Aortic smooth muscle cell (primary cell): ENCODE measurements at places on chromosomes 13 and 19. TPM values are rescaled to one million over a fixed set of nuclear protein-coding genes. Genes with fewer than 3 reads are reported as not detected.

Gene RUBCNL
- total RNA-seq = under 0.01 and 0.31 TPM in 2 replicates

Gene FSD1
- 0.99 and 2.2 TPM in 2 replicates for total RNA-seq

Gene TEAD2
- 13.7 and 16.0 TPM in 2 replicates for total RNA-seq

Gene CCL25
- total RNA-seq = not detected in 2 replicates

Gene ZNF709
- total RNA-seq = 2.5 and 2.6 TPM in 2 replicates

Gene SPTBN4
- total RNA-seq = 2.4 and 2.8 TPM in 2 replicates

Gene APOC1
- total RNA-seq = 0.56 and 0.79 TPM in 2 replicates

Gene ALG11
- 18.4 and 18.8 TPM in 2 replicates for total RNA-seq

Gene CABP5
- not detected in 2 replicates for total RNA-seq

Gene ACP4
- total RNA-seq = not detected in 2 replicates

Gene KIR3DL1
- not detected in 2 replicates for total RNA-seq

Gene GRIN2D
- under 0.01 and 0.12 TPM in 2 replicates for total RNA-seq

Gene GSX1
- not detected in 2 replicates for total RNA-seq

Gene PAF1
- total RNA-seq = 44.8 and 65.8 TPM in 2 replicates

Gene LRFN3
- 1.5 and 2.4 TPM in 2 replicates for total RNA-seq

Gene LYPD5
- total RNA-seq = 0.31 and 0.40 TPM in 2 replicates

Gene VSTM2B
- total RNA-seq = not detected in 2 replicates

Gene SH3GL1
- 30.1 and 30.8 TPM in 2 replicates for total RNA-seq

Gene POU4F1
- not detected in 2 replicates for total RNA-seq

Gene ZNF580
- total RNA-seq = 5.5 and 5.8 TPM in 2 replicates

Gene RPS19
- total RNA-seq = 1,192 and 1,270 TPM in 2 replicates

Gene EHD2
- total RNA-seq = 146 and 197 TPM in 2 replicates

Gene TMPRSS9
- not detected in 2 replicates for total RNA-seq

Gene CDX2
- total RNA-seq = not detected in 2 replicates

Gene KCNN1
- not detected in 2 replicates for total RNA-seq

Gene SLC1A5
- 30.6 and 48.9 TPM in 2 replicates for total RNA-seq
